ENCODE measurements at places on chromosomes 7 and 10.

DNA sequence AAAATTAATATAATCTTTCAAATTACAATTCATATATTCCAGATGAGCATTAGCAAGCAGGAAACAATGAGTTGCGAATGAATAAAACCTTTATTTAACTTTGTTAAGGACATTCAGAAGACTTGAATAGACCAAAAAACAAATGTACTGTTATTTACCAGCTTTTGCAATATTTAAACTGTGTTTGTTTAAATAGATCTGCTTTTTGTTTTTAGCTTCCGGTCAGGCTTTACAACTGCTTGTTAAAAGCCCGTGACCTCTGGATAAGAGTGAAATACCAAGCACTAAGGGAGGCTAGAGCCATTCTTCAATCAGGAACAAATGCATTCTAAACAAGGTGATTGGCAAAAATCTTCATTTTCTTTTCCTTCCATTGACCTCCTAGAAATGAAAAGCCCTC, 184.9 kb upstream of the GNAI1 start:
- DNase-seq = no peak

GRCh38 chr10:70274643-70275042, 9.2 kb downstream of the NPFFR1 start:
- DNase-seq = no peak

DNA sequence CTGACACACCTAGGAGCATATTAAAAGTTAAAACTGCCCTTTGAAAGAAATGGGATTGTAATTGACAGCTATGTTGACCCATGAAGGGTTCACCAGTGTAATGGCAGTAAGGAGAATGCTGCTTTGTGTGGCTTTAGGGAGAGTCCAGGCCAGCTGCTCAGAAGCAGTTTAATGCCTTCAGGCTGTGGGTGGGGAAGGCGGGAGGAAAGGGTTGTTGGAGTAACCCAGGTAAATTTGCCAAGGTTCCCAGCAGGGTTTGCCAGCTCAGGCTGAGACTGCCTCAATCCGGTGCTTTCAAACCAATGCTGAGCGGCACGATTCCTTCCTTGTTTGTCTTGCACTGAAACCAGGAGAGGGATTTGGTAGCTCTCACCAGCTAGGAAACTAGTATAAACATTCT, 637.2 kb downstream of the INHBA start:
- DNase-seq = no peak

DNA sequence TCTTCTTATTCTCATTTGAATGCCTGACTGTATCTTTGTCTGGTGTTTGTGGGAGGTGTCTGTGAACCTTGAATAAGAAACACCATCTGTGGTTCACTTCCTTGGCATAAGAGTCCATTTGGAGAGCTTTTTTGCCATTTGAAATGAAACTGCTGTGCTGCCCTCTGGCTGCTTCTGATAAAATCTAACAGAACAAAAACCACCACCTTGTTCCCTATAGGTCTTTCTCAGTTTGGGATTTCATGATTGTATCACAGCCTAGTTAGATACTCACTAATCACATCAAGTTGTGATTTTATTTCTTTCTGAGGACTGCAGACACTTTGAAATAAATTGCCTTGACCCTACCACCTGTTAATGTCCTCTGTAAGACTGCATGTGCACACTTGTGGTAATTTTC, 102.7 kb upstream of the FAM13C start:
- peak; percentile 21 for DNase-seq

GRCh38 chr10:70966646-70967553, 78.5 kb upstream of the PCBD1 start:
- no peak for DNase-seq

- DNase-seq = no peak
Observed at GRCh38 chr7:79142706-79143105, 310.8 kb downstream of the MAGI2 start.
